ENCODE measurements at places on chromosomes 2 and 18.

DNA sequence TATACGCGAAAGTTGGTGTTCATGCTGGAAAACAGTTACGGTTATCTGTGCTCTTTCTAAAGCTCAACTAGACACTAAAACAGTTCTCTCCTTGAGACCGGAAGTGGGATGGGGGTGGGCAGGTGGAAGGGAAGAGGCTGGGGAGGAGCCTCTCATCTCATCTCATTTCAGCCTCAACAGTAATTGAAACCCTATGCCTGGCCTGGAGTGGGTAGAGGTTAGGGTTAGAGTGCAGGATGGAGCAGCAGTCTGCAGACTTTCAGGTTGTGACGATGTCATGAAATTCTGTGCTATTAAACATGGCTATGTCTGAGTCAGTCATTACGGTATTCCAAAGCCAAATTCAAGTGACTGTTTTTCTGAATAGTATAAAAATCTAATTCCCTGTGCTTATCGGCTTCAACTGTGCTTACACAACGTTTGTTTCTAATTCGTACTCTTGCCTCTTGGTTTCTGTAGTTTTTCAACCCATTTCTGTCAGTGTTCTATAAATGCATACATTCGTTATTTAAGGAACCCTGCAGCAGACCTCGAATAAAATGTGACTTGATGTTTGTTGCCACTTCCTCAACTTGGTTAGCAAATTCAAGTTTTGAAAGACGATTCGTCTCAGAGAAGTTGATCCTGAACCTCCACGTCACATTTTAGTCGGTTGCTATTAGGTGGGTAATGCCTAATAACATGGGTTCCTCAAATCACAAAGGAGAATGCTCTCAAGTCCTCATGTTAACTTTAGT lies 75.8 kb upstream of the TCF7L1 start:
- DNase-seq: no peak

DNA sequence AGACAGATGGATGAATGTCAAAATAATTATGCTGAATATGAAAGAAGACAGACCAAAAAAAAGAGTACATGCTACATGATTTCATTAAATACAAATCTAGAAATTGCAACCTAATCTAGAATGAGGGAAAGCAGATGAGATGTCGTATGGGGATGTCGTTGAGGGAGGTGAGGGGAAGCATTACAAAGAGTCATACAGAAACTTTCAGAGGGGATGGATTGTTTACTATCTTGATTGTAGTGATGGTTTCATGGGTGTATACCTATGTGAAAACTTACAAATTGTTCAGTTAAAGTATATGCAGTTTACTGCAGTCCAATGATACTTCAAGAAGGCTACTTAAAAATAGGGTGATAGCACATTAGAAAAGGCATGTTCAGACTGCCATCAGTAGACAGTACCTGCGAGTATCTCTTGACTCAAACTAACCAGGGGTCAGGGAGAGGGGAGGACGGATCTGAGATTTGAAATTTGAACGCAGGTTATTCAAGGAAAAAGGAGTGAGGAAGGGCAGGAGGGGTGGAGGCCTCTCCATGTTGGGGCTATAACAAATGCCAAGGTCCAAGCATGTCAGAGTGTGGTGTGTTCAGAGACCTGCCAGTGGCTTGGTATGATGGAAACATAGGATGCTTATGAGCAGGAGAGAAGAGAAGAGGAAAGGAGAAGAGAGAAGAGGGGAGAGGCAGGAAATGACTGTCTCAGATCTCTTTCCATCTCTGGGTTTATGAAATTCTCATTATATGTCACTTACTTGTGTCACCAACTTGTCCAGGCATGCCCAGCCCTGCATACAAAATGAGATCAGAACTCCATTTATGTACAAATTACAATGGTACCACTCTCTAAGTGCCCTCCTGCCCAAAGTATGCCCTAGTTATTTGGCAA lies 257.3 kb upstream of the CXCR4 start:
- DNase-seq: no peak

- DNase-seq: no peak
Observed at GRCh38 chr18:13613591-13614501, 112.5 kb downstream of the FAM210A start.

DNA sequence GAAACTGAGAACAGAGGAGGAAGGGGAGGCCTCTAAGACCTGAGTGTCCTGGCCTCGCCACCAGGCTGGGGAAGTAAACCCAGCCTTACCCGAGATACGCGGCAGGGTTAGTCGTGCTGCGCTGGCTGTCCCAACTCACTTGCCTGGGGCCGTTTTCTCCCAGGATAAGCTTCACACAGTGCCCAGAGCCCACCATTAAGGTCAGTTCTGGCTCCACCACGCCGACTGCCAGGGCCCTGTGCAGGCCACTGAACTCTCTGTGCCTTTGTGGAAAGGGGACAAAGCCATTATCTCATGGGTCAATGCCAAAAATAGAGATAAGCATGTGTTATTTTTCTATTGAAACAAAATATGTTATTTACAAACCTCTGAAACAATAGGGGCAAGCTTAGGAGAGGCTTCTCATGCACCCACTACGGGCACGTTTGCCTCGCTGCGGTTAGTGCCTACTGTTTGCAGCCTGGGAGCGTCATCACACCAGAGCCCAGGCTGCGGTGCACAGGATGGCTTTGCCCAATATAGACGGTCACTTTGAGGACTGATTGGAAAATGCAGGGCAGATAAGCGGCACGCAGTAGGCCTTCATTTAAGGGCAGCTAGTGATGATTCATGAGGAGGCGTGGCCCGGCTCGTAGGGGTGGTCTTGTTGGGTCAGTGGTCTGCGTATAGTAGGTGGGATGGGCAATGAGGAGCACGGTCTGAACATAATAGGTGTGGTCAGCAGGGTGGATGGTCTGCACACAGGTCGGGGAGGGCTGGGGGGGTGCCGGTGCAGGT lies 242.1 kb downstream of the GLI2 start:
- no peak for DNase-seq
